ENCODE measurements at places on chromosomes 2 and 18.
A peak's percentile ranks its signal among the peaks of the same experiment; 100 is the strongest.

- DNase-seq = no peak
- no peak overlapping the region for H3K27ac ChIP-seq
- no peaks in the 10 kb centered on the region for H3K36me3 ChIP-seq
These were observed 107.2 kb upstream of the UBE2E3 start for GRCh38 chr2:180873219-180873618.

GRCh38 chr18:22409445-22409844 lies 8.3 kb downstream of the CTAGE1 start:
- H3K4me1 ChIP-seq = no peaks in the 10 kb centered on the region
- no peak overlapping the region for H3K27ac ChIP-seq
- DNase-seq = no peak
- no peak overlapping the region for H3K4me3 ChIP-seq

DNA sequence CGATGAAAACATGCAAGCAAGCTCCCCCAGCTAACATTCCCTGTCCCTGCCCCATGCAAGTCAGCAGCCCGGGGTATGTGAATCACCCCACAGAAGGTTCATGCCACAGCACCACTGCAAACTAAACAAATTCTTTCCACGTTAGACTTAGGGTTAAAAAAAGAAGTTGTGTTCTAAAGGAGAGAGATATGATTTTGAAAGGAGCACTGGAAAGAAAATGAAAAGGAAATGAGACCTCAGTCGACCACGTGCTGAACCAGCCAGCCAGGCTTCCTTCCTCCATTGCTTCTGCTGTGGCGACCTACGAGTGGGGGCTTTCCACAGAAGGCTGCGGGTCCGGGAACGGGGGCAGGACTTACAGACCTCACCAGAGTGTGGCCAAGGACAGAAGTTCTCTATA lies 52.0 kb downstream of the ARL4C start:
- peak overlapping the region; percentile 83 for H3K27ac ChIP-seq
- peaks cover 10% of the 10 kb centered on the region for H3K4me1 ChIP-seq
- peak; percentile 94 for DNase-seq

DNA sequence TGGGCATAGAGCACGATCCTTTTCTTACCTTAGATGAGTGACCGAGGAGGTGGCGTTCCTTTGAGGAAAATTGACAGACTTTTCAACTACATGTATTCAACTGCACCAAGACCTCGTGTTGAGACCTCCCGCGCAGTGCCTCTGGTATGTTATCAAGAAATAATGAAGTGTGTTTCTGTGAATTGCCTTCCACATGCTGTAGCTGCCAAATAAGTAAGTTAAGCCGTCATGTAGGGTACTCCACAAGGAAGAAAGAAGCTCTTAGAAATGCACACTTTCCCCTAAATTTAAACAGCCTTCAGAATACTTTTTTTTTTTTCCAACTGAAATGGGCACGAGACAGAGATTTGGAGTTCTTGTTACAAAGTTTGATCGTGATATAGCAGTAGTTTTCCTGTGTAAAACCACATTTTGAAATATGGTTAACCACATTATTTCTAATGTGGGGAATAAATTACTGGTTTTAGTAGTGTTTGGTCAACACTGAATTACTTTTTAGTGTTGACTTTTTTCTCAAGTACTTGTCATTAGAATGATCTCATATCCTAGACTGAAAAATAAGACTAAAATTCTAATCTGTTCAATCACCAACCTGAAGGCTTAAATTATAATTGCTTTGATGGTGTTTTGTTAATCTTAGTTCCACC lies 30.5 kb downstream of the PDK1 start:
- DNase-seq = no peak

GRCh38 chr2:30178618-30179434 lies 32.0 kb downstream of the YPEL5 start:
- H3K4me3 ChIP-seq = no peak overlapping the region
- H3K27me3 ChIP-seq = peaks cover 4% of the 10 kb centered on the region
- H3K4me1 ChIP-seq = no peaks in the 10 kb centered on the region
- H3K27ac ChIP-seq = no peak overlapping the region
- no peak for DNase-seq

GRCh38 chr2:37196320-37197195 lies at the start of gene CEBPZOS:
TSS of gene CEBPZOS (plus strand) at chr2:37196496. CDS start at chr2:37199705, 3,209 bp downstream.
- H3K4me1 ChIP-seq = no peaks in the 10 kb centered on the region
- DNase-seq = peak; percentile 69
- peak within 1 kb of the TSS; percentile 78 for H3K4me3 ChIP-seq
- peak within 1 kb of the TSS; percentile 79 for H3K27ac ChIP-seq
- H3K36me3 ChIP-seq = no peaks in the 10 kb centered on the region
- no peaks in the 10 kb centered on the region for H3K27me3 ChIP-seq

DNA sequence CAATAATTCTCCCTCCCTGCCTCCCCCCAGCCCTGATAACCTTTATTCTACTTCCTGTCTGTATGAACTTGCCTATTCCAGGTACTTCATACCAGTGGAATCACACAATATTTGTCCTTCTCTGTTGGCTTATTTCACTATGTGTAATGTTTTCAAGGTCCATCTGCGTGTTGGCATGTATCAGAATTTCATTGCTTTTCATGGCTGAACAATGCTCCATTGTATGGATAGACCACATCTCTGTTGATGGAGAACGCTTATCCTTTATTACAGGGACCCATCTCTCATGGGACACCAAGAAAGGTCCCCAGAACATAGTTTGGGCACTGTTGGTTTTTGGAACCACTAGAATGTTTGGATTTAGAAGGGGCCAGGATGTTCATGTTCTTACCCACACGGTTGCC lies 40.2 kb downstream of the ATOH8 start:
- peaks cover under 1% of the 10 kb centered on the region for H3K36me3 ChIP-seq
- H3K4me1 ChIP-seq = peaks cover 25% of the 10 kb centered on the region
- H3K27ac ChIP-seq = no peak overlapping the region
- H3K27me3 ChIP-seq = no peaks in the 10 kb centered on the region
- no peak overlapping the region for H3K4me3 ChIP-seq
